ENCODE measurements at places on chromosomes 2 and 18.

- no peak for DNase-seq
Observed at GRCh38 chr2:214995926-214996670, 142.3 kb downstream of the ABCA12 start.

- DNase-seq, result no peak
Observed at GRCh38 chr2:45789317-45789716, 137.8 kb downstream of the PRKCE start.

- DNase-seq, result no peak
Observed at GRCh38 chr2:98505971-98506664, 61.5 kb downstream of the INPP4A start.

GRCh38 chr2:120314690-120315366, 31.1 kb upstream of the INHBB start:
- DNase-seq, result peak; percentile 24

DNA sequence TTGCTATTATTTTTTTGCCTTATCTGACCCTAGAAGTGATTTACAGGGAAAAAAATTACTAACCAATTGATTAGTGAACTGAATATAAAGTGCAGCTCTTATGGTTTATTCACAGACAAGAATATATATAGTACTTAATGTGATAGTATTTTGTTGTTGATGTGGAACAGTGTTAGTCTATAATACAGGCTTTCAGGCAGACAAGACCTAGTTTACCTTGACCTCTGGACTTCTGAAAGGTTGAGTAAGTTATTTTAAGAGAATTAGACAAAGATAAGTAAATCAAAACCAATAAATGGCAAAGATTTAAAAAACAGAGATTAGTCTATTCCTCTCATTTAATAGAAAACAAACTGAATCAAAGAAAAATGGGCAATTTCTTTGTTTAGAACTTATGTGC, 46.0 kb downstream of the SCN1A start:
- no peak for DNase-seq

- no peak for DNase-seq
Observed at GRCh38 chr2:197759625-197760292, 25.4 kb downstream of the BOLL start.

- DNase-seq, result no peak
Observed at GRCh38 chr2:224890372-224890771, 151.9 kb downstream of the DOCK10 start.

- DNase-seq, result no peak
Observed at GRCh38 chr2:73961274-73961673, 23.4 kb upstream of the TET3 start.

DNA sequence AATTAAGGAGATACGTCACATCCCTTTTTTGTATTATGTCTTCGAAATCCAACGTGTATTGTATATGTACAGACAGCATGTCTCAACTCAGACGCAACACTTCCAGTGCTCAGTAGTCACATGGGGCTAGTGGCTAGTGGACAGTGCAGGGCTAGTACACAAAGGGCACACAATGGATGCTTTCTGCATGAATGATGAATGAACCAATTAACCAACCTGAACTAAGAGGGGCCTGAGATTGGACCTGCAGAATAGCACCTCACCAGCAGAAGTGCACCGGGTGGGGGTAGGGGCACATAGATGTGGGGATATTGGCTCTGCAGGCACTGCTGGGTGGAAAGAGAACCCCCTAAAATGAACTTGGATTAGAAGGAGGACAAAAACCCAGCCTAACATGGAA, 20.7 kb downstream of the ST8SIA5 start:
- DNase-seq, result no peak

DNA sequence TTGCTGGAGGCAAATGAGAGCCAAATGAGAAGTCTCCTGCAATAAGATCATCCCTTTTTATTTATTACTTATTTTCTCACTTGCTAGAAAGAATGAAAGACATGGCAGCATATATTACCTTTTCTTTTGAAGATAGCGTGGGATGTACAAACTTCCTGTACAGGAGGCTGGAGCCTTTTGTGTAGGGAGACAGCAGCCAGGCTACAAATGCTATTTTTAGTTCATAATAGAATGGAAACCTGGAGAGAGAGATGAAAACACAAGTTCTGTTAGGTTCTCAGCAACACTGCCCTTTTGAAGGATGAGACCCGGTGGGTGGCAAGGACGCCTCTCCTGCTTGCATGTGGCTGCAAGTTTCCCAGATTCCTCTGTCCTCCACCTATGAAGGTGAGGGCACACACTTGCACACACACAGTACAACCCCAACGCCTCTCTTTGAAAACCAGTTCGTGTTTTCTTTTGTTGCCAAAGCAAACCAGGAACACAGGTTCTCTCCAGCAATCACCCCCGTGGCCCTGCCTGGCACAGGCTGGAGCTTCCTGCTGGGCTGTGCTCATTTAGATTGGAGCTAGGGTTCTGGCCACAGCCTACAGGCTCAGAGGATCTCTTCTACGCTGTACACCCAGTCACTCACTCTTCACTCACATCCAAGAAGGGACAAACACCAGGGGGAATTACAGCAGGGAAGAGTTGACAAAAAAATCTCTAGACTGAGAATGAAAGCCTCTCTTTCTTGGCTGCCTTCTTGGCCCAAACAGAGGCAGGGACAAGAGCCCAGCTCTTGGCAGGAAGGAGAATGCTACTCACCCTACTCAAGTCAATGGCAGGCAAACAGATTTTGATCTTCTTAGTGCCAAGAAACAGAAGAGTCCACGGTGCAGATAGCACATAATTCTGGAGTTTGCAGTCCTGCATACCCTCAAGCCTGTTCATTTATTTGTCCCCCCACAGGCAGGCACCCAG, 55.6 kb downstream of the MRPL35 start:
- DNase-seq, result no peak

DNA sequence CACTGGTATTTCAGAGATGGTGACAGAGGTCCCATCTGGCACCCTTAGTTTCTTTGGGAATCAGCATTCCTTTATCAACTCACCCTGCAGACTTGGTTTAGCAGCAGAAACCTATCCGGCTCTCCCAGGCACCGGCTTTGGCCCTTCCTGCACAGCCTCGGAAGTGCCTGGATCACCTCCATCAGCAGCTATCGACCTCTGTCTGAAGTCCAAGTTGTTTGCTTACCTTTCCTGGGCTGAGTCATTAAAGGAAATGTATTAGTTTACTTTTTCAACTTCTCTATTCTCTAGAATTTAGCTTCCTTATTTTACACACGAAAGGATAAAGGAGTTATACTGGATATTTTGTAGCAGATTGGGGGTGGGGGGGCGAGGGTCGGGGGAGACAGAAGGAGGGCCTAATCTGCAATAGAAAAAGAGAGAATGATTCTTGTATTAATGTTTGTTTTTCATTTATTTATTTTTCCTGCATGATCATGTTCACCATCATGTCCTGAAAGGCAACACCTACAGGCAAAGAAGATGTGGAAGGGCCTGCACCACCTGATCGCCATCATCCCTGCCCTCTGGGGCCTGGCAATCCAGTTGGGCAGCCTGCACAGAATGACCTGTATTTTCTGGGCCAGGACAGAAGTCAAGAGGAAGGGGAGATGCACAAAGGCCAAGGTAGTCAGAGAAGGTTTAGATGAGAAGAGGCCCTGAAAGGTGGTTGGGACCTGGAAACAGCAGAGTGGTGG, 22.1 kb upstream of the MAT2A start:
- no peak for DNase-seq

DNA sequence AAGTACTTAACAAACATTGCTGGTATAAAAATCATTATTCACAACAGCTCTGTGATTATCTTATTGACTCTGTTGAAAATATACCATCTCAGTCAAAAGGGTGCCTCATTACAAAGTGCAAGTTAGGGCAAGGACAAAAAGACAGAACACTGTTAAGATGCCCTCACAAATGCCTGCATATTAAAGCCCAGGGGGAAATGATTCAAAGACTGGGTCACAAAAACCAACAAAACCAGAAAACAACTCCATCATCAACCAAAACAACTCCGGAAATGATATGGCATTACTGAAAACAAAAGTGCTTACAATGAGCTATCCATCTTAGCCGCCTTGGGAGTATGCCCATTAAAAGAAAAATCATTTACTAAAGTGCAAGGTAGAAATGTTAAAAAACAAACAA, 9.9 kb downstream of the PLA2R1 start:
- no peak for DNase-seq

DNA sequence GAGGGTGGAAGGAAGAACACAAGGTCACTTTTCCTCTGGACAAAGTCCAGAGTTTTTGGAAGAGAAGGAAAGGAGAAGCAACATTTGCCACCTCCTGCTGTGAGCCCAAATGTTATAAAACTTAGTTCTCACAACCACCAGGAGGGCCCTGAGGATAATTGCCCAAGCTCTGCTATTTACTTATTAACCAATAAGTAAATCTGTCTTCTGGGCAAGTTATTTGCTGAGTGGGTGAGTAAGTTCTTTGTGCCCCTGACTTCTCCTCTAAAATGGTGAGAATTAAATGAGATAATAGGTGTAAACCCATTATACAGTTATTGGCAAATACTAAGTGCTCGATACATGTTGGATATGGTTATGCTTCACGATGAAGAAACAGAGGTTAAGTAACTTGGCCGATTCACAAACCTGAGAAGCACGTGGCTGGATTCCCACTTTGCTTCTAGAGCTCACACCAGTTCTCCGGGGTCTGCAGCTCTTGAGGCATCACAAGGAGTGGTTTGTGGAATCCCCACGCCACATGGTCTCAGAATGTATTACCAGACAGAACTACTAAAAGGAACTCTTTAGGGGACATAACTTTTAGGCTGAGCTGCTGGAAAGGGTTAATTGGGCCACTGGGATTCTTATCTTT, 164.1 kb downstream of the MYCN start:
- DNase-seq, result no peak

DNA sequence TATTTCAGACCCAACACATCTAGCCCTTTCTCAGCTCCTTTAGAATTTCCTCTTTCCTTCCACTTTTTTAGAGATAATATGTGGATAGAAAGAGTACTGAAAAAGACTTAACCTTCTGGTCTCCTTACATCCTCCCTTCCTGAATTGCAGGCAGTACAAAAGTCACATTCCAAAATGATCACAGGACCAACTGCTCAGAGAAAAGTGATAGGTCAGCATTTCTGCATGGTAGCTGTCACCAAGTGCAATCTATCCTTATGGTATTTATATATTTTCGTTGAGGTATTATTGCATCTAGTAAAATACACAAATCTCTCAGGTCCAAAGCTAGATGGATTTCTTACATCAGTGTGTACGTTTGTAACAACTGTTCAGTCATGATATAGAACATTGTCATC, 427.5 kb downstream of the LPIN1 start:
- DNase-seq, result no peak

- DNase-seq, result no peak
Observed at GRCh38 chr2:222688917-222689316, 17.5 kb downstream of the MOGAT1 start.

DNA sequence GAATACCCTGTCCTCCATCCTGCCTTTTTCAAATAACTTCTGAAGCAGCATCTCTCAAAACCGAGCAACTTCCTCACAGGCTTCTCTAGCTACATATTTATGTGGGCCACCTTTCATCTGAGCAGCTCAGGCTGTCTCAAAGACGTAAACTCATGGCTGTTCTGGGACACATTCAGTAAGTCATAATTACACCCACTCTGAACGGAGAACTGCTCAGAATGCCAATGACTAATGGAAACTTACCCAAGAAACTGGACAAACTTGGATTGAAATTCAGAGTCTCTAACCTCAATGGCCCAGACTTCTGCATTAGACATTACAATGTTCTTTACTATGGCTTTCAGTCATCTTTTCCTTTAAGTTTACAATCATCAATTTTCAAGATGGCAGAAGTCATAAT, 145.2 kb downstream of the RAD51AP2 start:
- no peak for DNase-seq

- DNase-seq, result no peak
Observed at GRCh38 chr2:168114619-168115018, 132.8 kb downstream of the STK39 start.

DNA sequence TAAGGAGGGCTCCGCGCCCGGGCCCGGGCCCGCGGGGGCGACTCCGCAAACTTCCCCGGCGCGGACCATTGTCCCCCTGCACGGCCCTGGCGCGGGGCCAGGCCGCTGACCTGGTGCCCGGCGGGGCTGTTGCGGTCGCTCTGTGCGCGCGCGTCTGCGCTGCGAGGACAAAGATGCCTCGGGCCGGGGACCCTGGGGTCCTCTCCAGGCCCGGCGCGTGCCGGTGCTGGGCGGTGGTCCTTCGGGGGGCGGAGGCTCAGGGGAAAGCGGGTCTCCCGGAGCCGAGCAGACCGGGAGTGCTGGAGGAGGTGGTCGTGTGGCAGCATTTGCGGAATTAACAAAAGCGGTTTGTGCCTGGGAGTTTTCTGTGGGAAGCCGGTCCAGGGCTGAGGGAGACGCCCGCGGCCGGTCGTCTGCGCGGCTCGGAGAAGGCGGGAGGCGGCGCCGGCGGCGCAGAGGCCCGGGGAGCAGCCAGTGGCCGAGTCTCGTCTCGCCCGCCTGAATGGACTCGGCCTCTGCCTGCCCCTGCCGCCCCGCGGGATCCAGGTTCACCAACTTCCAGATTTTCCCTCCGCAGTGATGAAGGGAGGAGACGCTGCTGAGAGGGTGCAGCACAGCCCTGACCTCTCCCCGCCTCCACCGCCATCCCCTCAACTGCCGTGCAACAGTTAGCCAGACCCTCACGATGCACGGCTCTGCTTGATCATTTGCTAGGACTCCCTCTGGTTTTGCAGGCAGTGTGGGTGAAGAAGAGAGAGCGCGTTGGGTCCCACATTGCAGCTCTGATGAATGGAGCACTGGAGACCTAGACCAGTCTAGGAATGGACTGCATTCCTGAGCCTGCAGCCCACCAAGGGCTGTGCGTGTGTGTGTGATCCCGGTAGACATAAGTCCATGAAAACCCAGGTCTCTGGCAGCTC, 705 bp downstream of the EFR3B start:
- DNase-seq, result peak; percentile 17

GRCh38 chr2:215728504-215729065, 284.8 kb downstream of the MREG start:
- DNase-seq, result no peak

DNA sequence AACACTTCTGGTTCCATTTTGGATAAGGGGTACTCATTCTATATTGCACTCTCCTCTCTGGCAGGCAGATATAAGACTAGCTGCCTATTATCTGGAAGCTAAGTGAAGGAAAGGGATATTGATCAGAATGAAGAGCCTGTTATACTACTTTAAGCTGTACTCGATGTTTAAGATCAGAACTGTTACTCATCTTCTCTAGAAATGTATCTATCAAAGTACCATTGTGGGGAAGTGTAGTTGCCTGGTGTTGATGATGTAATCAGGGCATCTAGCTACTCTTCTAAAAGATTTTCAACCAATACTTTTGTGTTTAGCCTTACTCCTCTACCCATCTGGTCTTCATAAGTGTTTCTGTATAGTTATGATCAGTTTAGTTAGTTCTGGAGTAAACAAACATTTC, 5.8 kb downstream of the CAMKMT start:
- DNase-seq, result no peak

GRCh38 chr2:240640939-240641338, 15.7 kb downstream of the GPR35 start:
- DNase-seq, result peak; percentile 38
